Endothelial cell (in vitro differentiated cells): ENCODE measurements at places on chromosomes 4 and X.

- DNase-seq = no peak
- no peaks in the 10 kb centered on the region for H3K27me3 ChIP-seq
- no peaks in the 10 kb centered on the region for H3K4me1 ChIP-seq
- H3K27ac ChIP-seq = no peak overlapping the region
- no peaks in the 10 kb centered on the region for H3K36me3 ChIP-seq
Observed at GRCh38 chr4:87717276-87718031, 67.4 kb downstream of the DMP1 start.

GRCh38 chrX:65532016-65532415 is 2.6 kb downstream of the LAS1L start:
- H3K27me3 ChIP-seq = peaks cover 2% of the 10 kb centered on the region
- DNase-seq = no peak
- peaks cover 14% of the 10 kb centered on the region for H3K4me1 ChIP-seq
- no peak overlapping the region for H3K4me3 ChIP-seq

GRCh38 chrX:155643240-155643639 is 30.5 kb upstream of the TMLHE start:
- H3K27me3 ChIP-seq = peaks cover 2% of the 10 kb centered on the region
- H3K27ac ChIP-seq = no peak overlapping the region
- no peak overlapping the region for H3K4me3 ChIP-seq
- DNase-seq = no peak

DNA sequence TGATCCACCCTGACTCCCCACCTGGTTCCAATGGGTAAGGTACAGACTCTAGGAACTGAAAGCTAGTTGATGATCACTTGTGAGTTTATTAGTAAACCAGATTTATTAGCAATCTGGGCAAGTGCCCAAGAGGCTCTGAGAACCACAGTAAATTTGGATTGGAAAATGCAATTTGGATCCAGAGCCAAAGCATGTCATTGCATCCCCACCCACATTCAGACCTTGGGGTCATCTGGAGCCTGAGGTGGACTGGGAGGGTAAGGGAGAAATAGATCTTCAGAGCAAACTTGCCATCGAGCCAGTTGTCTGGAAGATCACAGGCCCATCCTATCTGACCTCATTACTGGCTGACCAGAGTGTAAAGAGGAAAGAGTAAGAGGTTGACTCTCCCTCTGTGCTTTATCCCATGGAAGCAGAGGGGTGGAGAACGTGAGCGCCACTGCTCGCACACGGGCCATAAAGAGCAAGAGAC is 78.7 kb upstream of the RASGEF1B start:
- H3K36me3 ChIP-seq = no peaks in the 10 kb centered on the region
- H3K27ac ChIP-seq = no peak overlapping the region
- peaks cover 9% of the 10 kb centered on the region for H3K4me1 ChIP-seq
- DNase-seq = no peak
